Tibial nerve (tissue), 4 donors: ENCODE measurements at places on chromosomes 16 and 17. TPM values are rescaled to one million over a fixed set of nuclear protein-coding genes. Genes with fewer than 3 reads are reported as not detected.

KRT36 gene
- not detected for total RNA-seq

MYH8 gene
- not detected for total RNA-seq

DNA sequence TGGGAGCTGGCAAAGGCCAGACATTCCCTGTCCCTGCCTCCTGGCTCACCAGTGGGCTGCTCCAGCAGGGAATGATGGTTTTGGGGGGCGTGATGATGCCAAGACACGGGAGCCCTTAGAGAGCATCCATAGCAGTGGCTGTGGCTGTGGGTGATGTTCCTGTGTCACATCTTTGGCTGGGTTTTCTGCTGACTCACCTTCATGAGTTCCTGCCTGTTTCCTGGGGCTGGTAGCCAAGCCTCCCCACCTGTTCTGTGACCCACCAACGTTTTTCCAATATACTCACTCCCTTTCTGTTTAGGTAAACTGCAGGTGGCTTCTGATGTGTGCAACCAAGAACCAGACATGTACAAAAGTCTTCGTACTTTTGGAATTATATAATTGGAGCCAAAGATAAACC lies 16.5 kb upstream of the NF1 start:
- DNase-seq: no peak

GRCh38 chr17:11388054-11388453 lies 147.0 kb downstream of the SHISA6 start:
- no peak for DNase-seq

- DNase-seq: no peak
Observed at GRCh38 chr16:14177704-14178103, 106.6 kb downstream of the MRTFB start.

MARCHF10 gene
- 3.3 TPM for total RNA-seq

DNA sequence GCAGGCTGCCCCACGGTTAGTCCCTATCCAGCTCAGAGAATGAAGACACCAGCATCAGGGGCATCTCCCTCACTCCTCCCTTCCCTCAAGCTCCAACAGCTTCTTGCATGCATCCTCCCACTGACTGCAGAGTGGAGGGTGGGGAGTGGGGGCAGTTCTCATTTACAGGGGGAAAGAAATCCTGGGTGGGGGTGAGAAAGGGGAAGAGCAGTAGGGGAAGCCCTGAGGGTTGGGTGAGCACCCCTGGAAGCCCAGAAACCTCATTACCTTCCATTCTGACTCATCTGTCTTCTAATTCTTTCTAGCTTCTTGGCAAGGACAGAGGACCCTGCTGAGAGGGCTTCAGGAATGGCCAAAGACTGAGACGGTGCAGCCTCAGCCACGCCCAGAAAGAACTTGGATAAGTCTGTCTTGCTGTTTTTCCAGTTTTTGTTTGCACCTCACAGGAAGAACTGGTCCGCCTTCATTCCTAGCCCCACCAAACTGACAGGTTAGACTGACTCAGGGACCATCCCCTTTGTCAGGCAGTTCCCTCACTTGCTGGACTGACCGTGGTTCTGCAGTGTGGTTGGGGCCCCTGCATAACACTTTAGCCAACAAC lies 52.5 kb upstream of the WSB1 start:
- no peak for DNase-seq
